Activated CD4-positive, alpha-beta T cell treated with anti-CD3 and anti-CD28 coated beads, Interleukin-2, Interleukin-6, amounts not matched to agents 100 ng/mL and 50 ng/mL, durations not matched to agents 16 hours and 8 hours (primary cell): ENCODE measurements at places on chromosomes 16 and 17.

DNA sequence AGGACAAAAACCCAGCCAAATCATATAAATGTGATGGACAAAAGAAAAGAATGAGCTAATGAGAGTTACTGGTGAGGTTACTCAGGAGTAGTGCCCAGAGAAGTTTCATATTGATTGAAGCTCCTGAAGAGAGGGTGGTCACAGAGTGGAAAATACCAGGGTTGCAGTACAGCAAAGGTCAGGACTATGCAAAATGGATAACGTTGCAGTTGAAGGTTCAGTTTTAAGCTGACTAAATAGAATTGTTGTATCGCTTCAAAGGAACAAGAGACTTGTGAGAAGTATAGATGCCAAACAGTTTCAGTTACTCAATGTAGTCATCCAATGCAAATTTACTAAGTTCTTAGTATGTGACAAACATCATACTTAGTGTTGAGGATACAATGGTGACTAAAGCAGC is 47.1 kb downstream of the ABCA8 start:
- no peak for DNase-seq

DNA sequence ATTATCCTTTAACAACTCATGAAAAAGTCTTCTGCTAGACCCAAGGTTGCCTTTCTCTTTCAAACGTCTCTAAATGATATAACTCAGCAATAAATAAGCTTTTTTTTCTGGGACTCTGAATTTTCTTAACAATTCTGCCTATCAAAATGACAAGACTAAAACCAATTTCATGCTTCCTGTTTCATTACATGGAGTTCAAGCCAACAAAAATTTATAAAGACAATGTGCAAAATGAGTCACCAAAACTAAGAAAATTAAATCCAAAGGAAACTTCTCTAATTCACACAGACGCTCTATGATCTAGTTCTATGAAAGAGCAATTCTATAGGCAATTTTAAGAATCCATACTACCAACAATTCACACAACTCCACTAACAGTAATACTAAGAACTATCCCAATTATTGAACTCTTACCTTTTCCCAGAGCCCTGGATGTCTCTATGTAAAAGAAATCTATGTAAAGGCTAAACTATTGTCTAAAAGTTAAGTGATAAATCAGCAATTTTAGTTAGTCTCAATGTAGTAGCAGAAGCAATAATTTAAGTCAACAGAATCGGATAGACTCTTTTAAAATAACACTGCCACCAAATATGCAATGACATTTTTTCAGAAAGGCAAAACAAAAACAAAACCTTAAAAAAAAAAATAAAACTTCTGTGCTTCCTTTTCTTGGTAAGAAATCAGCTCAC is 44.2 kb downstream of the ZZEF1 start:
- no peak for DNase-seq

DNA sequence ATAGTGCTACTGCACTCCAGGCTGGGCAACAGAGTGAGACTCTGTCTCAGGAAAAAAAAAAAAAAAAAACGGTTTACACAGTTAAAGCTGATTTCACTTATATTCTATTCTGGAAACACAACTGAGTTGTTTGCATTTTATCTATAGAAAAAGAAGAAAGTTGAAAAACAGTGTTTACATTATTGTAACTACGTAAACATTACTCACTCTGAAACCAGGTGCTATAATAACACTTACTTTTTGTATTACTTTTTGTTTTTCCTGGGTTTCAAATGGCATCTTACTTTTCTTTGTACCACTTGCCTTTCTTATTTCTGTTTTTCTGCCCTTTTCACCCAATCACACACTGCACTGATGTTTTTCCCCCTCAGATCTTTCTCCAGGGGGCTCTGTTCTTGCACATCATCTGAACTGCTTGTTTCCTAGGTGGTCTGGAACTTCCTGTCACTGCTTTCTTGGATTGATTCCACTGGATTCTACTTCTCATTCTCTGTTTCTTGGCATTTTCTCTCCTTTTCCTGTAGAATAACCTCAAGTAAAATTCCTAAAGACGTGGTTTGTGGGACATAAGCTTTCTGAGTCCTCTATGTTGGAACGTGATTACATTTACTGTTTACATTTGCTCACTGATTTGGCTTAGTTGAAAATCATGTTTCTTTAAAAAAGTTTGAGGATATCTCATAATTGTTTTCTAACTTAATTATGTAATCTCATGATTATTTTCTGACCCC is 142.1 kb downstream of the HS3ST3B1 start:
- no peak for DNase-seq

DNA sequence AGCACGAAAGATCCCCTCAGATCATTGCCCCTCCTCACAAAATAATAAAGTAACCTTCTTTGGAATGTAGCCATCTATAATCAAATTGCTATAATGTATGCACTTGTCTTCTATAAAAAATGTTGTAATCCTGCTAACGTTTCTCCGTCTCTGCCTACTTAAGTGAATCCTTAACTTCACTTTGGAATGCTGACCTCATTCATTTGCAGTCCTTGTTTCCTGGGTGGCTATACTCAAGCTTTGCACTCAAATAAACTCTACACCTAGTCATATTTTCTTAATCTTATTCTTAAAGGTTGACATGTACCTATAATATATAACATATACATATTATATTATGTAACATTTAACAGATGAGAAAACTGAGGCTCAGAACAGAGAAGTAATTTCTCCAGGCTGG is 22.7 kb downstream of the CHD9NB start:
- DNase-seq = no peak

DNA sequence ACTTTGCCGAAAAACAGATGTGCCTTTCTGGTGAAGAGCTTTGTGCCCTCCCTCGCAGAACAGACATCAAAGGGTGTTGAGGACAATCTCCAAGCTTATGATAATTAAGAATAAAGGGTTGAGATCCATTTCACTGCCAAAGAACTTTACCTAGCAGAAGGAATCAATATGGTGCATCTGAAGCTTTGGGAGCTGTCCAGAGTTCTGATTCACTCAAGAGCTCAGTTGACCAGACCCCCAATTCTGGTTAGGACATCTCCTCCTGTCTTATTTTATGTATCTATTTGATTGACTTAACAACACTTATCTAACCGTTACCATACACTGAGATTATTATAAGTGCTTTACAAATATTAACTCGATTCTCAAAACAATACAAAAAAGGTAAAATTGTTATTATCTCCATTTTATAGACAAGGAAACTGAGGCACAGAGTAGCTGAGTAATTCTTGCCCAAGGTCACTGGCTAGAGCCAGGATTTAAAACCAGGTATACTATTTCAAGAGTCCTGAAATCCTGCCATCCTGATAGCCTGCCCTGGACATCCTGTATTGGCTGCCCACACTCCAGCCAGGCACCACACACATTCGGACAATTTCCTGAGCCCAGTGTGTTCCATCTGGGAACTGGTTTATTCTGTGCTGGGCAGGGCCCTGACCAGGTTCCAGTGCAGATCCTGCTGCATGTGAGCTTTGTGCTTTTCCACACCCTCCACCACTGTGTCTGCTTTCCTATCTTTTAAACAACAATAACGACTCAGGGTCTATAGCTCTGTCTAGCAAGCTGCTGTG is 29.8 kb downstream of the PITPNM3 start:
- no peak for DNase-seq

DNA sequence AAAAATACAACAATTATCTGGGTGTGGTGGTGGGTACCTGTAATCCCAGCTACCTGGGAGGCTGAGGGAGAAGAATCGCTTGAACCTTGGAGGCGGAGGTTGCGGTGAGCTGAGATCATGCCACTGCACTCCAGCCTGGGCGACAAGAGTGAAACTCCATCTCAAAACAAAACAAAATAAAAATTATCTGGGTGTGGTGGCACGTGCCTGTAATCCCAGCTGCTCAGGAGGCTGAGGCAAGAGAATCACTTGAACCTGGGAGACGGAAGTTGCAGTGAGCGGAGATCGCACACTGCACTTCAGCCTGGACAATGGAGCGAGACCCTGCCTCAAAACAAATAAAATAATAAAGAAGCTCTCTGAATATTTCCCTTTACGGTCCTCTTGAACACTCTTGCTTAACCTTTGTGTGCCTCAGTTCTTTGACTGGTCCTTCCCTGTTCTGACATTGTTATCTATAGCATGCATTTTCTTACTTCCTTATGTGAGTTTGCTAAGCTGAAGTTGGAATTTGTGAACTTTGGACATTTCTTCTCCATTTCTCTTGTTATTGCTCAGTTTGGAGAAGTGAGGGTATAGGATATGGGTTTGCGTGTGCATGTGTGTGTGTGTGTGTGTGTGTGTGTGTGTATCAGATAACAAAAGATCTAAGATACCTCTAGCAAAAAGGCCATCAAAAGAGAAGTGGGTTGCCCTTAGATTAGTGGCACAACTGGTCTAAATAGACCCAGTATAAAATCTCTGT is 29.7 kb upstream of the WSB1 start:
- DNase-seq = no peak

DNA sequence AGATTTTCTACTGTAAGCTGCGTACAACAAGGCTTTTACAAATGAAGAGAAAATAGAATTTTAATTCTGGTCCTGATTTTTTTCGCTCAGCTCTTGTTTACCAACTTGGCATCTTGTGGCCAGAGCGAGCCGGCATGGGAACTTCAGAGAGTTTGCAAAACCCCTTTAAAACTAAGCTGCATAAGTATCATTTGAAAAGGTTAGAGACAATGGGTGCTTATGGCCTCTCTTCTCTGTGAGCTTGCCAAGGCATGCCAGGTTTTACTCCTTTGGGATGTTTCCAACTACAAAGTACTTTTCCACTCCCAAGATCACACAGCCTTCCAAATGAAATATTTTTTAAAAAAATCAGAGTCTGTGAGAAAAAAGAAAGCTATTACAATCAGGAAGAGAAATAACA is 62.4 kb upstream of the FA2H start:
- DNase-seq = no peak

DNA sequence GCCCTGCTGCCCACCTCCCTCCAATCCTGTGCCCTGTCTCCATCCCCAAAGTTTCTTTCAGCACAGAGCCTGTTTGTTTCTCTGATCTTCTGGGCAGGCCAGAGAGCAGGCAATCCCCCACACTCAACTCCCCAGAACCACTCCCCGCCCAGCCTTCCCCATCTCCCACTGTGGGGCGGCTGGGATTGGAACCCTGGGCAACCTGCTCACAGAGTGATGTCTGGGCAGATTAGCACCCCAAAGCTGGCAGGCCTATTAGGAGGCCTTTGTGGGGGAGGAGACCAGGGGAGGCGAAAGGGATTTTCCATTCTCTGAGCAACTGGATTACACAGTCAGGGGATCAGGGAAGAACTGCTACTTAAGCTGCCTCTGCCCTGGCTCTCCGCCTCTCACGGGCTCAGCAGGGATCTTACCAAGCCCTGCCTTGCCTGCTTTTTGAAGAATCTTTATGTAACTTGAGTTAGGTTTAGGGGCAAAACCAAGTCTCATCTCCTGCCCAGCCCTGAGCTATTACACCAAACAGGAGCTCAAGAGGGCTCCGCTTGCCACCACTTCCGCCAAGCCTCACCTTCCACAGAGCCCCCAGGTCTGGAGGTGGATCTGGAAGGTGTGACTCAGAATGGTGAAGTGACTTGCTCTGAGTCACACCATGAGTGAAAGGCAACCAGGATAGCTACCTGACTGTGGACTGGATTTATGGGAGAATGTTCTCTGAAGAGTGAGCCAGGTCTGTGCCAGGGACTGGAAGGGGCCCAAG is 16.0 kb upstream of the LHX1 start:
- DNase-seq = peak; percentile 77
